ENCODE measurements at places on chromosomes 3 and 15. TPM values are rescaled to one million over a fixed set of nuclear protein-coding genes. Genes with fewer than 3 reads are reported as not detected.

DNA sequence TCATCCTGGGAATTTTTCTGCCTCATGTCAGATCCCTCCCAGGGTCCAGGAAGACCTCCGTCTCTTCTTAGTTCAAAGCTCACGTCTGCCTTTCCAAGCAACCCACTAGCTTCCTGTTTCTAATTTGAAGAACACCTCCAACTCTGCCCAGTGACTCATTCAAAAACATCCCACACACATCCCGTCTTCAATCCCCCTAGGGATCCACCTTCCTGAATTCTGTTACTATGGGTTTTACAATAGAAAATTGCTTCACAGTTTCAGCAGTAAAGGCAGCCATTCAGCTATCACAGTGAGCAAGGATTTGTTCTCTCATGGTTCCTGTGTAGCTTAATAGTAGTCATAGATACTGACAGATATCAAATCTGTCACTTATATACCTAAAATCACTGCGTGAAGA lies 308.3 kb upstream of the CCDC54 start:
- peak; percentile 90 for DNase-seq

- peak; percentile 36 for DNase-seq
Observed at GRCh38 chr3:39106281-39106811, 1.1 kb downstream of the GORASP1 start.

DNA sequence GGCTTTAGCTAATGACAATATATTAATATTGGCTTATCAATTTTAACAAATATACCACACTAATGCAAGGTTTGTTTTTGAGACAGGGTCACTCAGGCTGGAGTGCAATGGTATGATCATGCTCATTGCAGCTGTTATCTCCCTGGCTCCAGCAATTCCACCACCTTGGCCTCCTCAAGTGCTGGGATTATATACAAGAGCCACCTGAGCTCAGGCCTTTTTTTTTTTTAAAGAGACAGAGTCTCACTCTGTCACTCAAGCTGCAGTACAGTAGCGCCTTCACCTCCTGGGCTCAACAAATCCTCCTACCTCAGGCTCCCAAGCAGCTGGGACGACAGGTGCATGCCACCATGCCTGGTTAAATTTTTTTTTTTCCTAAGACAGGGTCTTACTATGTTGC lies 11.7 kb downstream of the DLG1 start:
- no peak for DNase-seq

- DNase-seq: peak; percentile 67
Observed at GRCh38 chr15:40344631-40345120, 3.9 kb upstream of the CCDC9B start.

DNA sequence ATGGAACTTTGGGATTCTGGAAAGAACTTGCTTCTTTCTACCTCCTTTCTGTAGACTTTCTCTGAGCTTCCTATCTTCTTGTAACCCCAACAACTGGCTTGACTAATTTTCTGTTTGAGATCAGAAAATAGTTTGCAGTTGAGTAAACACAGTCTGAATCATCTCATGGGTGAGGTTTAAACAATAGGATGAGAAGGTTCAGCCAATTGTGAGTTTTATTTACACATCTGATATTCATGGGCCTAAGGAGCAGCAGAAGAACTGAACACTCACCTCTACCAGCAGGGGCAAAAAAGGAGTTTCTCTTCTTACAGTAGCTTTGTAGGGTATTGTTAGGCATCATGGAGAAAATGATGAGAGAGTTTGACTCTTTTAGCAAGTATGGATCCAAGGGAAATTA lies 54.2 kb downstream of the DTWD1 start:
- no peak for DNase-seq

DNA sequence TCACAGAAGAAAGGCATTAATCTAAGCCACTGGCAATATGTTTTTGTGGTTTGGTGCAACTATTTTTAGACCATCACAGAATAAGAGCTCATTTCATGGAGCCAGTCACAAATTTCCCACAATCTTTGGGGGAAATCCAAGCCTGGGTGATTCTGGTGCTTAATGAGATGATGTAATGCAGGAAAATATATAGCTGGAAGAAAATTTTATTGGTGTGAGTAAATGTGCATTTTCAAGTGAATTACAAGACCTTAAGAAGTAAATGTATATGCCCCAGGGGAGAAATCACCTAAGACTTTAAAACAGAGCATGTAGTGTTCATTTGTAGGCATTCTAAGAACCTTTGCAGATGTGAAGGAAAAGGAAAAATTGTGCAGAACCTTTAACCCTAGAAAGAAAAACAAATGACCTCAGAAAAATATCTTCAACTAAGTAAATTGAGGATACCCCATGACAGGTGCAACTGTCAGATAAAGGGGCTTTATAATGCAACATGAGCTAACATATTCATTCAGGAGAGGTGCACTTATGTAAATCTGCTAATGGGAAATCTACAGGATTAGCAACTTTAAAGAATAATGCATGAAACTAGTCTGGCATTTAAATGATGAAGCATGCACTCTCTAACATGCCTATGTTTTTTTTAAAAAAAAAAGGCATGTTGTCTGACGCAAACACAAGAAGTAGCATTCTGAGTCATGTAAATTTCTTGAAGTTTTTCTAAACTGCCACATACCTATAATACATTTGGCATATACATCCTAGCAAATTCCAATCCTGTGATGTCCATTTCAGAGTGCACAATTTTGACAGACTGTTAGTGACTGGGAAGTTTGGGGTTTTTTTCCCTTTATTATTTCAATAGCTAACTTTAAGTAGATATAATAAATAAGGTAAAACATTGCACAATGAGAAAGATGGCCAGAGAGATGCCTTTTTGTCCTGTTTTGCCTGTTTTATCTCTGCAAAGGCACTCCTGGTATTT lies 105.1 kb downstream of the MEX3B start:
- DNase-seq: no peak

Gene ADCY5
- total RNA-seq: 0.17 TPM

Gene NPAP1
- total RNA-seq: not detected

Gene PLIN1
- total RNA-seq: under 0.01 TPM

- no peak for DNase-seq
Observed at GRCh38 chr15:87326269-87326668, 930.3 kb downstream of the NTRK3 start.

Gene PRR20G
- not detected for total RNA-seq

GRCh38 chr3:109804697-109805096 lies 467.4 kb upstream of the DPPA4 start:
- DNase-seq: no peak

Measured in dermis blood vessel endothelial cell (primary cell).